ENCODE measurements at places on chromosomes 1 and 21.

GRCh38 chr1:115728341-115728740 lies 40.2 kb downstream of the CASQ2 start:
- H3K36me3 ChIP-seq, result no peaks in the 10 kb centered on the region
- H3K4me3 ChIP-seq, result no peak overlapping the region
- no peak overlapping the region for H3K27ac ChIP-seq
- no peaks in the 10 kb centered on the region for H3K4me1 ChIP-seq
- peaks cover 22% of the 10 kb centered on the region for H3K27me3 ChIP-seq

DNA sequence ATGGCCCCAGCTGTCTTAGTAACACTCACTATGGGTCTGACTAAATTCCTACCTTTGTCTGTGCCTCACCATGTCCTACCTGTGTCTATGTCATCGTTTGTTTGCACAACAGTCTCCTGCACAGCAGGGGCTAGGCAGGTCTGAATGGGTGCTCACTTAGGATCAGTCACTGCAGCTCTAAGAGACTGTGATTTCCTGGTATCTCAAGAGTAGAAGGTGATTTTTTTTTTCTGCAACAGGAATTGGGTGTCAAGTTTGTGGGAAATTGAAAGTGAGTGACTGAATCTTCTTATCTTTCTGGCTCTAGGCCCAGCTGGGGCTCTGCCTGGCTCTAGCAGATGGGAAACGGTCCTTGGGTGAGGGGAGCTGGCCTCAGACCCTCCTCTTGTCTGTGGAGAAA lies 46.4 kb upstream of the TRABD2B start:
- H3K27ac ChIP-seq, result no peak overlapping the region
- no peaks in the 10 kb centered on the region for H3K4me1 ChIP-seq
- H3K36me3 ChIP-seq, result no peaks in the 10 kb centered on the region
- no peak for DNase-seq
- H3K27me3 ChIP-seq, result peaks cover 10% of the 10 kb centered on the region
- H3K4me3 ChIP-seq, result no peak overlapping the region

DNA sequence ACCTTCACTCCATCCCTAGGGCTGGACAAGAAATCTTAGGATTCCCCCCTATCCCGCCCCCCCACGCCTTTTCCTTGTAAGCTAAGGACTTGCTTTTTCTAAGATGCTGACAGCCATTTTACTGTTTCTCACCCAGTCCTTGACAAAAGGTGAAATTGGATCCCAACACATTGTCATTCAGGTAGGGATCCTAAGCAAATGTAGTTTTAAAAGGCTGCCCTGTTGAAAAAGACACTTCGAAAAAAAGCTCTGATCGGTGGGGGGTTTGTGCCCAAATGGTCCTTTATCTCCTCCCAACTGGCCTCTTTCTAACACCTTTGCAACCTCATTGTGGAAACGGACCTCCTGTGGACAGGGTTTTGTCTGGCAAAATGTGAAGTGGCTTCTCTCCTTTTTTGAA lies 2.9 kb downstream of the CACHD1 start:
- no peak overlapping the region for H3K27ac ChIP-seq
- H3K27me3 ChIP-seq, result peaks cover 52% of the 10 kb centered on the region
- DNase-seq, result no peak
- peaks cover 15% of the 10 kb centered on the region for H3K4me1 ChIP-seq
- peaks cover 11% of the 10 kb centered on the region for H3K36me3 ChIP-seq
- H3K4me3 ChIP-seq, result no peak overlapping the region

DNA sequence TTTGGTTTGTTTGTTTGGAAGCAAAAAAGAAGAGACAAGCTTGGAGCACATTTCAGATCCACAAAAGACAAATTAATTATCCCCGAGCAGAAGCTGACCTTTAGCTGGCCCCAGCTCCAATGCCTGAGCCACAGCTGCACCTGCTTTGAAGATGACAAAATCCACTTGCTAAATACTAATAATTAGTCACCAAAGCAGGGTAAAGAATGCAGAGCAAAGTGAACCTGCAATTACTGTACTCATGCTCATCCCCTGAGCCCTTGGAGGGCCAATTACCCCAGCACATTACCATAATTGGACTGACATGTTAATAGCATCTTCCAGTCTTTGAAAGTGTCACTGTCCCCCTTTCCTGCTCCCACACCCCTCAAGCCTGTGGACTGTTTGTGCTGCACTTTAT lies 38.2 kb upstream of the KCND3 start:
- no peak for DNase-seq
- H3K4me1 ChIP-seq, result no peaks in the 10 kb centered on the region
- no peaks in the 10 kb centered on the region for H3K36me3 ChIP-seq
- no peak overlapping the region for H3K4me3 ChIP-seq
- peaks cover 34% of the 10 kb centered on the region for H3K27me3 ChIP-seq

- H3K4me1 ChIP-seq, result no peaks in the 10 kb centered on the region
- DNase-seq, result no peak
- H3K36me3 ChIP-seq, result no peaks in the 10 kb centered on the region
- no peak overlapping the region for H3K4me3 ChIP-seq
Observed at GRCh38 chr1:93579891-93580290, 101.7 kb downstream of the BCAR3 start.

GRCh38 chr1:183090391-183091006 lies 67.3 kb downstream of the LAMC1 start:
- H3K27ac ChIP-seq, result no peak overlapping the region
- DNase-seq, result no peak
- no peaks in the 10 kb centered on the region for H3K4me1 ChIP-seq
- H3K36me3 ChIP-seq, result no peaks in the 10 kb centered on the region
- H3K4me3 ChIP-seq, result no peak overlapping the region

GRCh38 chr1:1122981-1123480 lies 7.1 kb upstream of the C1orf159 start:
- H3K27ac ChIP-seq, result peak overlapping the region; percentile 88
- DNase-seq, result peak; percentile 59
- H3K36me3 ChIP-seq, result no peaks in the 10 kb centered on the region
- H3K4me1 ChIP-seq, result peaks cover 11% of the 10 kb centered on the region

Measured in natural killer cell treated with Interleukin-12 subunit alpha and Interleukin-12 subunit beta and Interleukin-15 and Interleukin-18, amount 100 ng/mL, for 72 hours (primary cell).